ENCODE measurements at places on chromosomes 7 and 10. TPM values are rescaled to one million over a fixed set of nuclear protein-coding genes. Genes with fewer than 3 reads are reported as not detected.

GRCh38 chr7:67006965-67007364 is 10.3 kb downstream of the TYW1 start:
- H3K36me3 ChIP-seq, result peaks cover 40% of the 10 kb centered on the region
- H3K27ac ChIP-seq, result no peak overlapping the region
- H3K4me1 ChIP-seq, result peaks cover 3% of the 10 kb centered on the region
- no peak for DNase-seq
- H3K27me3 ChIP-seq, result no peaks in the 10 kb centered on the region

DNA sequence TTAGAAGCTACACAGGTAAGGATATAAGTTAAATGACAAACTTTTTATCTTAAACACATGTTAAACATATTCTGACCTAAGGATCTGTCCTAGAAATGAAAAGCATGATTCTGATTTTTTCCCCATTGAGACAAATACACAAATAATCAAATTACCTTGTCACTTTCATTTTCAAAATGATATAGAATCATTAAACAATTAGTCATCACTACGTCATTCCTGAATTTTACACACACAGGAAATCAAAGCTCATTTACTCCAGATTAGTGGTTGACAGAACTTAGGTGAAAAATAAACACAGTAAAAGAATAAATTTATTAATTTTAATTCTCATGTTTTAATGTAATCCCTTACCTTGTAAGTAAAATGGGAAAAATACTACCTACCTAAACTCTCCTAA is 89.0 kb downstream of the AASS start:
- no peak overlapping the region for H3K4me3 ChIP-seq
- H3K4me1 ChIP-seq, result no peaks in the 10 kb centered on the region
- H3K27ac ChIP-seq, result no peak overlapping the region
- no peak for DNase-seq
- H3K36me3 ChIP-seq, result no peaks in the 10 kb centered on the region

- H3K4me3 ChIP-seq, result no peak overlapping the region
- H3K27me3 ChIP-seq, result peaks cover 2% of the 10 kb centered on the region
- no peaks in the 10 kb centered on the region for H3K4me1 ChIP-seq
- H3K27ac ChIP-seq, result no peak overlapping the region
- peaks cover 8% of the 10 kb centered on the region for H3K36me3 ChIP-seq
Observed at GRCh38 chr10:102195296-102195870, 30.7 kb upstream of the ELOVL3 start.

DNA sequence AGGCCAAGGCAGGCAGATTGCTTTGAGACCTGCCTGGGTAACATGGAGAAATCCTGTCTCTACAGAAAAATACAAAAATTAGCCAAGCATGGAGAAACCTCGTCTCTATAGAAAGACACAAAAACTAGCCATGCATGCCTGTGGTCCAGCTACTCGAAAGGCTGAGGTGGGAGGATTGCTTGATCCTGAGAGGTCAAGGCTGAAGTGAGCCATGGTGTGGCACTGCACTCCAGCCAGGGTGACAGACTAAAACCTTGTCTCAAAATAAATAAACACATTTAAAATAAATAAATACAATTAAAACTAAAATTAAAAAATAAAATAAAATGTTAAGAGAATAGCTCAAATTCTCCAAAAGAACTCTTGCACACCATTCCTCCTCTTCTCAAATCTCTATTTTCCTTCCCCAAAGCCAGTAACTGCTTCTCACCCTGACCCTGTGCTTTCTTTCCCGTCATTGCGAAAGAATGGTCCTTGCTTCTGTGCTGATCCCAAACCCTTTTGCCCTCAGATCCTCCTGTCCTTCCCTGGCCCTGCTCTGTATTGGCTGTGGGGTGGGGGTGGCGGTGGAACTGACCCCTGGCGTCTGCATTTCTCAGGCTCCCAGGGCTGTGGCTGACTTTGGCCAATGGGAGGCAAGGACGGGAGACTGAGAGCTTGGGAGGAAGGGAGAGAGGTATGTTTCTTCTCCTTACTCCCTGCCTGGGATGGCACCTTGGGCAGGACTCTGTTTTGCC is 12.4 kb downstream of the SRGN start:
- no peak overlapping the region for H3K4me3 ChIP-seq
- H3K36me3 ChIP-seq, result peaks cover 60% of the 10 kb centered on the region
- peaks cover 48% of the 10 kb centered on the region for H3K4me1 ChIP-seq
- peak overlapping the region; percentile 15 for H3K27ac ChIP-seq
- no peaks in the 10 kb centered on the region for H3K27me3 ChIP-seq

DNA sequence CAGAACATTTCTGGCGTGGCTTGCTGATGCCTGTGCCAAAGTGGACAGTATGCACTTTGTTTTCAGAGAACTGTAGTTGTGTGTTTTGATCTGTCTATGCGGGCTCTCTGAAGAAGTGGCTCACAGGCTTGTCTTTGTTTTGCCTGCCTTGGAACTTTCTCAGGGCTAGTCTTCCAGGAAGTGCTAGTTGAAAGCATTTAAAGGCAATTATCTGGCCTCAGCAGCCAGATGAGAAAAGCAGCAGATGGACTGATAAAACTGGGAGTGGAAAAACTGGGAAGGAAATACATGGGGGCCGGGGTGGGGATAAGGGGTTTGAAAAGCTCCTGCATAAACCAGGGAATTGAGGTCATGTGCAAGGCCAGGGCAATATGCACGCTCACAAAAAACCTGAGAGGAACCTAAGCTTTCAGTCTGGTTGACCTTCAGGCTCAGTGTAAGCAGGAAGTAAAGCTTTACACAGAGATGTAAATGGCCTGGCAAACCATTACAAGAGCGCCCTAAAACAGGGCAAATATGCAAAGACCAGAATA is 94.5 kb downstream of the ZNF33B start:
- peaks cover 8% of the 10 kb centered on the region for H3K4me1 ChIP-seq
- no peak overlapping the region for H3K4me3 ChIP-seq
- H3K36me3 ChIP-seq, result peaks cover 78% of the 10 kb centered on the region
- H3K27ac ChIP-seq, result no peak overlapping the region
- no peaks in the 10 kb centered on the region for H3K27me3 ChIP-seq

GRCh38 chr10:107542016-107542415 is 377.5 kb upstream of the SORCS1 start:
- H3K27me3 ChIP-seq, result no peaks in the 10 kb centered on the region
- no peaks in the 10 kb centered on the region for H3K36me3 ChIP-seq
- no peak overlapping the region for H3K4me3 ChIP-seq
- no peak for DNase-seq
- H3K27ac ChIP-seq, result no peak overlapping the region
- H3K4me1 ChIP-seq, result no peaks in the 10 kb centered on the region

DNA sequence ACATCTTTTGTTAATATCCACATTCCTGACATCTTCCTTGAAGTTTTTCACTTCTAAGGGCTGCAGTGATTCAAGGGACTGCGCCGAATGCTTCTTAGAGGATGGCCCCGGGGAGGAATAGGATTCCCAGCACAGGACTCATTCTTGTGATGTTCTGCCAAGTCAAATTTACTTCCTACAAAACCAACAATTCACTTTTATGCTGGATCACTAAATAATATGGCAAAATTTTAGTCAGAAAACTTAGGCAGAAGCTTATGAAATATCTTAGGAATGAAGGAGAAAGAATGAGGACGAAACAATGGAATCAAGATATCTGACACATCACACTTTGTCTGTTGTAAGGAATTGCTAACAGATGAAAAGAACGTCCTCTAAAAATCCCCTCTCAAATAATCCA is 151.5 kb downstream of the JAZF1 start:
- no peak overlapping the region for H3K4me3 ChIP-seq
- H3K27ac ChIP-seq, result no peak overlapping the region
- no peaks in the 10 kb centered on the region for H3K36me3 ChIP-seq
- peaks cover 3% of the 10 kb centered on the region for H3K4me1 ChIP-seq
- no peak for DNase-seq

Gene VIPR2
- total RNA-seq, result 0.23 TPM

DNA sequence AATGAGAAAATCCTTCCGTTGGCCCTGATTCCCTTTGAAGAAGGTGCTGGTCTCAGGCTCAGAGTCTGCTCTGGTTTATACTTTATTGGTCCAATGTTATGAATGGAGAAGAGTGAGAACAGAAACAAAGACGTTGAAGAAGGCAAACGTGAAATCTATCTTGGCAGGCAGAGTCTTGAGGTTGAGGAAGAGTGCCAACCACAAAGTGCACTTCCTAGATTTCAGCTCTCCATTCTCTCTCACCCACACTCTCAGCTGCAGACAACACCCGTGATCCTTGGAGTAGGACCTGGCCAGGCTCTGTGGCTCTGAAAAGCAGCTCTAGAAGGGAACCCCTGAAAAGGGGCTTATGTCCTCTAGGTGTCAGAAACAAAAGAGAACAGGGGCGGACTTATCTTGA is 128.9 kb upstream of the PLXNA4 start:
- DNase-seq, result no peak
- no peak overlapping the region for H3K4me3 ChIP-seq
- no peaks in the 10 kb centered on the region for H3K4me1 ChIP-seq
- peaks cover 2% of the 10 kb centered on the region for H3K27me3 ChIP-seq
- H3K27ac ChIP-seq, result no peak overlapping the region

DNA sequence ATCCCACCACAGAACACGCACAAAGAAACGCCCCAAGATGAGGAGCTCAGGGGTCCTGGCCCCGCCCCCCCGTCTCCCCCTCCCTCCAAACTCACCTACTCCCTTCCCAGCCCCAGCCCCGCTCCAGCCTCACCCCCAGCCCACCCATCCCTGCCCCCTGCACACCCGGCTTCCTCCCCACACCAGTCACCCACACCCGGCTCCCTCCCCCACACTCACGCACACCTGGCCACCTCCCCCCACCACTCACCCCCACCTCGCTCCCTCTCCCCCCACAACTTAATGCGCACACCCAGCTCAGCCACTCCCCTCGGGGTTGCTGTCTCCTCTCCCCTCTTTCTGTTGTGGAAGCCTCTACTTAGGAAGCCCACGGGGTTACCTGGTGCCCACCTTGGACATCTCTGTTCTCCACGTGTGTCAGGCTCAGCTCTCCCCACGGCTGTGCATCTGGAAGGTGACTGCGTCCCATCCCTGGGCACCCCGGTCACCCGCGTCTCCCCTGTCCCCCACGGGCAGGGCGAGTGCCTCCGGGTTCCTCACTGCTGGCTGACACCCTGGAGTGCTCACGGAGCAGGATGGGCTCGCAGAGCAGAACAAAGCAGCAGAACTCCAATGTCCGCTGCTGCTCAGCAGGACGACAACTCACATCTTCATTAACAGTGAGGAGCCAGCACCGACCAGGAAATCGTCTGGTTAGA is 166.8 kb downstream of the USP6NL start:
- H3K36me3 ChIP-seq, result no peaks in the 10 kb centered on the region
- H3K4me1 ChIP-seq, result peaks cover 34% of the 10 kb centered on the region
- H3K27me3 ChIP-seq, result peaks cover 2% of the 10 kb centered on the region

DNA sequence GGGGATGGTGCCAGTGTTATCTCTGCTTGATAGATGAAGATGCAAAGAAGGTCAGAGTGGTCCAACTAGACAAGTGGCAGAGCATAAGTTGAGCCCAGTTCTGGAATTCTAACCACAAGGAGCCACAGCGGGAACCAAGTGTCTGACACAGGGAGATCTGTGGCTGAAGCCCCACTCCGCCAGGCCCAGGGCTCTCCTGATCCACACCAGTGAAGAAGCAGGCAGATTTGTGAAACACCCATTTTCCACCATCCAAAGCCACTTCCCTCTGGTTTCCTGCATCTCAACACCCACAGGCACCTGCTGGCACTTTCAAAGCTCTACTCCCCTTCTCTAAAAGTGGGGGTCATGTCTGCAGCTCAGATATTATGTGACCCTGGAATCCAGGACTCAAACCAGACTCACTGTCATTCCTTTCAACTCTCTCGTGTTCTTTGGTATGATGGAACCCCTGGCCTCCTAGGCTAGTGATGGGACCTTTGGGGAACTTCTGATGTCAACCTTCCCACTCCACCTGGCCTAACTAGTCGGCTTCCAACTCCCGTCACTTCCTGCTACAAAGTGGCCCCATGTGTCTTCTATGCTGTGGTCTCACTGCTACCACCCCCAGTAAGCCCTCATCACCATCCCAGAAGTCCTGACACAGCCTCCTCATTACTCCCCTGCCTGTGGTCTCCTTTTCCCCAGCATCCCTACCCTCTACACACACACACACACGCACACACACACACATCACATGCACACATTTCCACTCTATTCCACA is 177.6 kb downstream of the GRID1 start:
- H3K36me3 ChIP-seq, result no peaks in the 10 kb centered on the region
- no peak overlapping the region for H3K4me3 ChIP-seq
- DNase-seq, result no peak

DNA sequence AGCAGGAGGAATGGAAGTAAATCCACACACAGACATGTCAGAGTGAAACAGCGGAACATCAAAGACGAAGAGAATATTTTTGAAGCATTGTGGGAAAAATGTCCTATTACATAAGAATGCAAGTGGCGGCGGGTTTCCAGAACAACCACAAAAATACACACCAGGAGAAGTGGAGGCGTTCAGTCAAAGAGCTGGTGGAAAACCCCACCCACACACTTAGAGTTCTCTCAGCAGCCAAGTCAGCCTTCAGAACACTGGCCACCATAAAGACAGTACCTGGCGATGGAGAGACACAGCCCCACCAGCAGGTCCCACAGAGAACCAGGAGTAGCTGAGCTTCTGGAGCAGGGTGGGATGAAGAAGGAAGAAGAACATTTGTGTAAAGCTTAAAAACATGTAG is 23.7 kb downstream of the NKX6-2 start:
- H3K27me3 ChIP-seq, result no peaks in the 10 kb centered on the region
- no peak overlapping the region for H3K4me3 ChIP-seq
- no peak overlapping the region for H3K27ac ChIP-seq
- DNase-seq, result no peak

- no peak overlapping the region for H3K4me3 ChIP-seq
- H3K4me1 ChIP-seq, result peaks cover 3% of the 10 kb centered on the region
- DNase-seq, result peak; percentile 8
- H3K27ac ChIP-seq, result no peak overlapping the region
- no peaks in the 10 kb centered on the region for H3K36me3 ChIP-seq
Observed at GRCh38 chr10:49601857-49602256, 8.3 kb upstream of the SLC18A3 start.

DNA sequence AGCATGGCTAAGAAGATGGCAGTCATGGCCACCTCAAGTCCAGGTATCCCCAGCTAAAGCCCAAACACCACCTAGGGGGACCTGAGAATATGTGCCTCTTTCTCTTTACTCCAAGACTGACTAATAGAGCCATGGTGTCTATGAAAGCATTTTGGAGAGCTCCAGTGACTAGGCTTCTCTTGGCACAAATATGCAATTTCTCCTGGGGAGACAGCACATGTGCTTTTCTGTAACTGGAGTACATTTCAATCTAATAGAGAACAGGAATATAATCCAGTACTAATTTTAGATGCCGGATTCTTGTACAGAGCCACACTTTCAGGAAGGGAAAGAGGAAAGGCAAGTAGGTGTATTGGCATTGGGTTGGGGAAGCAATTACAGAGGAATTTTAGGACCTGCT is 260.1 kb downstream of the BMPER start:
- no peak overlapping the region for H3K27ac ChIP-seq
- DNase-seq, result no peak
- no peaks in the 10 kb centered on the region for H3K4me1 ChIP-seq
- H3K36me3 ChIP-seq, result no peaks in the 10 kb centered on the region
- no peak overlapping the region for H3K4me3 ChIP-seq

DNA sequence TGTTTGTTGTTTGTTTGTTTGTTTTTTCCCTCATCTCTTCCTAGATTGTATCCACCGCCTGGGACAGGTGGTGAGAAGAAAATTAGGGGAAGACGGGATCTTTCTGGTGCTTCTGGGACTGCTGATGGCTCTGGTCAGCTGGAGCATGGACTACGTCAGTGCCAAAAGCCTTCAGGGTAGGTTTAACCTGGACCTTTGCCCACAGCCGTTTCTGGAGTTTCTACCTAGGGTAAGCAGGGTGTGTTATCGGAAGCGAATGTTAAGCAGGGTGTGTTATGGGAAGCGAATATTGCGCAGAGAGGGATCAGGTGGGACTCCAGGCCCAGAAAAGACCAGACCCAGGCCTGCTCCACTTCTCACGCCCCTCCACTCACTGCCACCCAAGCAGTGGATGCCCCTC is 4.7 kb downstream of the CLCN1 start:
- H3K27me3 ChIP-seq, result no peaks in the 10 kb centered on the region
- peaks cover 14% of the 10 kb centered on the region for H3K4me1 ChIP-seq
- H3K27ac ChIP-seq, result no peak overlapping the region
- no peaks in the 10 kb centered on the region for H3K36me3 ChIP-seq
